ENCODE measurements at places on chromosomes 7 and 10.

DNA sequence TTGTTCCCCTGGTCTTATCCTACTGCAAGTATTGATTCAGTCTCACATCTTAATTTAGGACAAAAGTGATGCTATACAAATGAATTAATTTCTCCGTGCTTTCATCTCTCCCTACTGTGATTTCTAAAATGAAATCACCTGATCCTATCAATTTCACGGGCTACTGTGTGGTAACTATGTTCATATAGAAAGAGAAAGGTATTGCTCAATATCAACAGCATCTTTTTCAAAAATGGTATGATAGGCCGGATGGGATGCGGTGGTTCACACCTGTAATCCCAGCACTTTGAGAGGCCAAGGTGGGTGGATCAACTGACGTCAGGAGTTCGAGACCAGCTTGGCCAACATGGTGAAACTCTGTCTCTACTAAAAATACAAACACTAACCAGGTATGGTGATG, 71.2 kb downstream of the PIK3CG start:
- no peak for DNase-seq

DNA sequence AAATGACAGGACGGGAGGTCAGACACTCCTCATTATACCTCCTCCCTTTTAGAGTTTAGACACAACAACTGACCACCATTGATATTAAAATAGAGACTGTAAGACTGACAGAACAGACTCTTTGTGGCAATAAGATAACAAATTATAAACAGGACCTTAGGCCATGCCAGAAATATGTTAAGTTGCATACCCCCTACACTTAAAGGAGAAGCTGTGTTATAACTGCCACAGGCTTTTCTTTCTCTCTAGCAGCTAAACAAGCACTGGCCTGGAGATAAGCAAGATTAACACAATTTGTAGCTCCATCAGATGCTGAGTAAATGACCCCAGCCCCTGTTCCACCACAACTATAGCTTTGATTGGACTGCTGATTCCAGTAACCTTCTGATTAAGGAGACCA, 10.5 kb upstream of the UNC5B start:
- DNase-seq = no peak

DNA sequence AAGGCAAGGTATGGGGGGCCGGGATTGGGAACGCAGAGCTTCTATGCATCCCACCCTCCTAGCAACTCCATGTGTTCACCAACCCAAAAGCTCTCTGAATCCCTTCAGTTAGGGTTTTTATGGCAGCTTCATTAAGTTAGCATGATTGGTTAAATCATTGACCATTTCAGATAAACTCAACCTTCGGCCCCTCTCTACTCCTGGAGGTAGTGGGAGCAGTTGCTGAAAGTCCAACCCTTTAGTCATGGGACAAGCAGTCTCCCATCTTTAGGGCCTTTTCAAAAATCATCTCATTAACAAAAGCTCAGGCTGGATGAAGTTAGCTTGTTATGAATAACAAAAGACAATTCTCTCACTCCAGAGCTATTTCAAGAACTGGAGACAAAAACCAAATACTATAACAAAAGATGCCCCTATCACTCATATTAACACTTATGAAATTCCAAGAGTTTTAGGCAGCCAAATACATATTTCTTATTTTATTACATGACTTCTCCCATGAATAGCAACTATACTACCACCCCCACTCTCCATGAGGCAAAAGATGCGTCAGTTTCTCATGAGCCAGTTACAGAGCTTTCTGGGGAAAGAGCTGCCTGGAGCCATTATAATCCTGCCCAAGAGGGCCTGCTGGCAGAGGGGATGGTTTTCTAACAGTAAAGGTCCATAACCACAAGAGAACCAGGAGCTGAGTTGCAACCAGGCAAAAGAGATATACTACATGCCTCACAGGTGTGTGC, 44.6 kb downstream of the SLC16A12 start:
- no peak for DNase-seq

DNA sequence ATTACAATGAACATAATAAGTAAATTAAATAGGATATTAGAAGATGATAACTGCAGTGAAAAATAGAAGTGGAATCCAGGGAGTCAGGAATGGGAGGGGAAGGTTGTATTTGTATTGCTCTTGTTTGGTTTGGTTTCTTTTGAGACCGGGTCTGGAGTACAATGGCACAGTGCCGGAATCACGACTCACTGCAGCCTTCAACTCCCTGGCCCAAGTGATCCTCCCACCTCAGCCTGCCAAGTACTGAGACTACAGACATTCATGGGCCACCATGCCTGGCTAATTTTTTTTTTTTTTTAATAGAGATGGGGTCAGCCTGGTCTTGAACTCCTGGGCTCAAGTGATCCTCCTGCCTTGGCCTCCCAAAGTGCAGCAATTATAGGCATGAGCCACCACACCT, 59.9 kb upstream of the LRRC4 start:
- DNase-seq = no peak

DNA sequence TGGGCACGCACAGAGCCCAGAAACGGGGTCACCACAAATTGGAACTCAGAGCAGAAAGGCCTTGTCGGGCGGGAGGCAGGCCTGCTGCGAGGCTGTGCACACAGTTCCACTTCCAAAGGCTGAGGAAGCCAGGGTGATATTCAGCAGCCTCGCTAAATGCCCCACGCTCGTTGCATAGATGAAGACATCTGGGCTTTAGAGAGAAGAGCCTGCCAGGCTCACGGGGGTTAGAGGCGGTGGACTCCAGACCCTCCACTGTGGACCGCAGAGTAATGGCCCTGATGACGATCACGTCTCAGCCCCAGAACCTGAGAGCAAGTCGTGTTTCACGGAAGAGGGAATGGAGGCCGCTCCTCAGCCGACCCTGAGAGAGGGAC, 104.2 kb downstream of the DNAJB6 start:
- DNase-seq = no peak

DNA sequence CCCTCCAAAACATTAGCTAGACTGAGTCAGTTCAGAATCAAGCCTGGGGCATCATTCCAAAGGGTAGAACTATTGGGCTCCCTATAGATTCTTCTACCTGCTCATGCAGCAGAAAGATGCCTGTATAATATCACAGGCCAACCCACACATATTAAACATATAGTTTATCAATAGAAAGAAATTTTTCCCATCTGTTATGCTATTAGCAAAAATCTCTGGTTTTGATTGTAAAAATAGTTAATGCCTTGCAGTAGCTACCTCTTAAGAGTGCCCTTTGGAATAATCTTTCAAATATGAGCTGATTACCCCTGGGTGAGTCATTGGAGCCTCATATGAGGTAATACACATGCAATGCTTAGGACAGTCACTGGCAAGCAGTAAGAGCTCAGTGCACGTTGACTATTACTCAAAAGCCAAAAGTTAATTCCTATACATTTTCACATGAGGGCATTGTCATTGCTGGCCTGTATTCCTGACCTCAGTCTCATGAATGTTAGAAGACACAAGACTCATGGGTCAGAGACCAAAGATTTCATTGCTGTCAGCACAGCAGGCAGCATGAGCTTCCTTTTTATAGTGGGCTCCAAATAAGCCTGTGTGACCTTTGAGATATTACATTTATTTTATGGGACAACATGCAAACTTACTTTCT, 180.0 kb downstream of the FGFR2 start:
- DNase-seq = no peak

GRCh38 chr7:34067005-34067778, 161.9 kb downstream of the BMPER start:
- DNase-seq = no peak

DNA sequence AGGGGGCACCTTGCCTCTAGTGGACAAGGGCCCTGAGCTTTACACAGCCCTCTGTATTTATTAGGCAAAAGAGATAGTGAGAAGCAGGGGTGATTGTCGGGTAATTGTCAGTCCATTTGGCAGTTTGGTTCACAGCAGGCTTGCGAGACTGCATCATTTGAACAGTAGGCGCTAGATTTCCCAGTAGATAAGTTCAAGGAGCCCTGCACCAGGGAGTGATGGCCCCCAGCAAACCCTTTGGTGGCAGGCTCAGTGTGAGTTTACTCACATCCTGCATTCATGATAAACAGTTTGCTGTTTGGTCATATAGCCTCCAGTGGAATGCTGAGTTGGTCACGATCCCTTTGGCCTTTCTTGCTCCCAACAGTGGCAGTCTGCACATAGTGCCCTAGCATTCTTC, 59.4 kb downstream of the MARCHF5 start:
- no peak for DNase-seq

DNA sequence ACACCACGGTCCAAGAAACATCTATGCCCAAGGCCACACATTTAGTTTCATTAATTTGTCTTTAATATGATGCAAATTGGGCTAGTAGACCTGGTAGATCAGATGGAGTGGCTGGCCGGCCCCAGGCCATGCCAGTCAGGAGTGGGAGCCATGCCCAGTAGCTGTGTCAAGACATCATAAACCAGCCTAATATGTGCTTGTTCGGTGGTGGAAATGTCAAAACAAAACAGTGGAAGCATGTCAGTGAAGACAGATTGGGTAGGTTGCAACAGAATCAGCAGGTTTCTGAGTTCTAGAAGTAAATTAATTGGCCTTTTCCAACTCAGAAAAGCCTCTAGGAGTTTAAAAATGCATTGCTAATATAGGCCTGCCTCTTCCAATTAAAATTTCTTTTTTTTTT, 124.7 kb downstream of the NRP1 start:
- DNase-seq = no peak

- DNase-seq = no peak
Measured at GRCh38 chr10:7192061-7192460, 218.8 kb downstream of the SFMBT2 start.
